Astrocyte (in vitro differentiated cells and primary cell): ENCODE measurements at places on chromosomes 1 and 21. TPM values are rescaled to one million over a fixed set of nuclear protein-coding genes. Genes with fewer than 3 reads are reported as not detected.

DNA sequence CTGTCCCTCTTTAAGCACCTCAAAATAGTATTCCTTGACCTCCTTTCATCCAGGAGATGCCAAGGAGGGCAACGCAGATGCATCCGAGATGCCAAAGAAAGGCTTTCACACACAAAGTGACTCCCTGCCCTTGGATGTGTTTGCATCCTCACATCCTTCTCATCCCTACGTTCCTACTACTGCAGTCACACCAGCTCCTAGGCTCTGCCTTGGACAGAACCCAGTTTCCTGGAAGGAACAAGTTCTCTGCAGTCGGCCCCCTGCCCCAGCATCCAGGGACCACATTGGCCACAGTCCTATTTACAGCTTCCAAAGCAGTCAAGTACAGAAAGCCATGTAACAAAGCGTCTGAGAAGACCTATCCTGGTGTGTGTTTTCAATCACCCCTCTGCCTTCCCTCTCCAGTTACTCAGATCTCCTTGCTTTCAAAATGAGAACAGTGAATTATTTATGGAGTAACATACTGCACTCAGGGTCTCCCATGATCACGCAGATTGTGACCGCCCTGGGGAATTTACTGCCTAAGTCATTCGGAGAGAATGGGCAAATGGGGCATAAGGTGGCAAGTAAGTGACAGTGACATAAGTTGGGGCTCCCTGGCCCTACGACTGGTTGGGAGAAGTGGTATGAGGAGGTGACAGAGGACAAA is 21.8 kb upstream of the SRP9 start:
- DNase-seq = no peak

The OR2M3 gene
- total RNA-seq = not detected in 2 replicates

The TMPRSS3 gene
- not detected in 2 replicates for total RNA-seq

The WDR47 gene
- 32.8 and 34.2 TPM in 2 replicates for total RNA-seq

GRCh38 chr1:245121523-245121922 is 33.3 kb upstream of the KIF26B start:
- no peak for DNase-seq

The SELENBP1 gene
- 7.2 and 7.3 TPM in 2 replicates for total RNA-seq

GRCh38 chr1:201460814-201461644 is 8.0 kb downstream of the PHLDA3 start:
- DNase-seq = peak; percentile 97

The AGBL4 gene
- total RNA-seq = not detected in 2 replicates

The IER5 gene
- total RNA-seq = 23.2 and 28.3 TPM in 2 replicates

The C4BPA gene
- not detected in 2 replicates for total RNA-seq

DNA sequence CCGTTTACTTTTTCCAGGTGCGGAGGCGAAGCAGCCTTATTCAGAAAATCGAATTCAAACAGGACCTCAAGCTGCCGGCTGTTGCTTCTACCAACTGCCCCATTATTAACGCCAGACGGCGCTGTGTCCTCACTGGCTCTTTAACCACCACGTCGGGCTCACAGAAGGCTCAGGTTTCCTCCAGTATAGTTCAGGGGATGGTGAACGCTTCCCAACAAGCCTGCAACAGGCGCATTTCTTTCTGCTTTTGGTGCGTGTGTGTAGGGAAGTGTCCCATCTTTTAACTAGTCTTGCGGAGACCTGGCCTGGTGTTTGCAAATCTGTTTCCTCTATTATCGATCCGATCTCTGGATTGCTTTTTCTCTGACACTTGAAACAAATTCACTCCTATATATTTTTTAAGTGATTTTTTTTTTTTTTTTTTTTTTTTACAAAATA is 791 bp upstream of the STUM start:
- peak; percentile 80 for DNase-seq

GRCh38 chr1:223291796-223292195 is 72.2 kb downstream of the SUSD4 start:
- no peak for DNase-seq

The FALEC gene
- 0.43 TPM in 1 of 2 replicates, not detected in the other for total RNA-seq

- DNase-seq = peak; percentile 10
These were observed at the start of gene PRR9 for GRCh38 chr1:153217212-153217611. Gene PRR9, plus strand, starts transcription at chr1:153217584. Its CDS starts 561 bp downstream, at chr1:153218145.

The NTMT2 gene
- 0.43 TPM in 1 of 2 replicates, not detected in the other for total RNA-seq

The NIT1 gene
- total RNA-seq = 25.6 and 25.9 TPM in 2 replicates

The RGSL1 gene
- total RNA-seq = not detected in 2 replicates

GRCh38 chr1:167197692-167198091 is 23.0 kb upstream of the POU2F1 start:
- no peak for DNase-seq

- DNase-seq = no peak
These were observed 37.4 kb downstream of the PTPRC start for GRCh38 chr1:198676253-198676652.

The CTH gene
- total RNA-seq = 23.7 and 24.8 TPM in 2 replicates

DNA sequence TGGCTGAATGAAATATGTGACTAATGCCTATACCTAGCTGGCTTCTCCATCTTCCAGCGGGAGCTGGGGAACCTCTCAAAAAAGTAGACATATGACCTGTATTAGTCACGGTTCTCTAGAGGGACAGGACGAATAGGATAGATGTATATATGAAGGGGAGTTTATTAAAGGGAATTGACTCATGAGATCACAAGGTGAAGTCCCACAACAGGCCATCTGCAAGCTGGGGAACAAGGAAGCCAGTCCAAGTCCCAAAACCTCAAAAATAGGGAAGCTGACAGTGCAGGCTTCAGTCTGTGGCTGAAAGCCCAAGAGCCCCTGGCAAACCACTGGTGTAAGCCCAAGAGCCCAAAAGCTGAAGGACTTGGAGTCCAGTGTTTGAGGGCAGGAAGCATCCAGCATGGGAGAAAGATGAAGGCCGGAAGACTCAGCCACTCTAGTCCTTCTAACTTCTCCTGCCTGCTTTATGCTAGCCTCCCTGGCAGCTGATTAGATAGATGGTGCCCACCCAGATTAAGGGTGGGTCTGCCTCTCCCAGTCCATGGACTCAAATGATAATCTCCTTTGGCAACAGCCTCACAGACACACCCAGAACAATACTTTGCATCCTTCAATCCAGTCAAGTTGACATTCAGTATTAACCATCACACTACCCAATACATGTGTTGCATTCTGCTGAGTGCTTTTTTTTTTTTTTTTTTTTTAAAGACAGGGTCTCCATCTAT is 19.6 kb downstream of the OLIG1 start:
- DNase-seq = no peak

DNA sequence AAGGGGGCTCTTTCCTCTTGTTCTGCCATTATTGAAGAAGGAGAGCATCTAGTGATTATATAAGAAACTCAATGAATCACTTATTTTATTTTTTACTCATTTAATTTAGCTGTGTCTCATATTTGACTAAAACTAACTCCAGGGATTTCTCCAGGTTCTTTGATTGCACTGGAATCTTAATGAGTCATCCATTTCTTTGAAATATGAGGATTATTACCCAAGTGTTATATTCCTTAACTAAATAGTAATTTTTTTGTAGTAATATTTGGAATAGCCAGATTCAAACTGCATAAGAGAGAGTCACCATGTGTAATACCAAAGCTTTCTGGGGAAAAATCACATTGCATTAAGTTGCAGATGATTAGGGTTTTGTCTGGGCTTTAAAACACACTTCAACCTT is 59.5 kb downstream of the NTMT2 start:
- DNase-seq = no peak

DNA sequence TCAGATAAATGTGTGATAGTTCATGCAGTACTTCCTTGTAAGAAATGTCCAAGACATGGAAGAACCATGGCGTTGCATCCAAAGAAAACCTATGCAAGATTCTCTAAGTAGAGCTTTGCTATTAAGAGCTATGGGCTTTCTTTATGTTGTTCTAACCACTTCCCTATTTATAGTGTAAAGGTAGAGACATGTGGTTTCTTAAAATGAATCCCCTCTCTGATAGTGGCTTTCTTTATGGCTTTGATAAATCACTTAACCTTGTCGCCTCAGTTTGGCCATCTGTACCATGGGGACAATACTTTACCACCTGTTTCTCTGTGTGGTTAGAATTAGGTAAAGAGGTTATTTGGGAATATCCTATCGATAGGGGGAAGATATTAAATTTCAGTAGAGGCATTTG is 305.5 kb downstream of the NFIA start:
- DNase-seq = no peak

- DNase-seq = peak; percentile 66
These were observed 401.1 kb upstream of the LYPLAL1 start for GRCh38 chr1:218772575-218772974.

GRCh38 chr1:118254491-118255425 is 69.7 kb upstream of the SPAG17 start:
- DNase-seq = no peak

DNA sequence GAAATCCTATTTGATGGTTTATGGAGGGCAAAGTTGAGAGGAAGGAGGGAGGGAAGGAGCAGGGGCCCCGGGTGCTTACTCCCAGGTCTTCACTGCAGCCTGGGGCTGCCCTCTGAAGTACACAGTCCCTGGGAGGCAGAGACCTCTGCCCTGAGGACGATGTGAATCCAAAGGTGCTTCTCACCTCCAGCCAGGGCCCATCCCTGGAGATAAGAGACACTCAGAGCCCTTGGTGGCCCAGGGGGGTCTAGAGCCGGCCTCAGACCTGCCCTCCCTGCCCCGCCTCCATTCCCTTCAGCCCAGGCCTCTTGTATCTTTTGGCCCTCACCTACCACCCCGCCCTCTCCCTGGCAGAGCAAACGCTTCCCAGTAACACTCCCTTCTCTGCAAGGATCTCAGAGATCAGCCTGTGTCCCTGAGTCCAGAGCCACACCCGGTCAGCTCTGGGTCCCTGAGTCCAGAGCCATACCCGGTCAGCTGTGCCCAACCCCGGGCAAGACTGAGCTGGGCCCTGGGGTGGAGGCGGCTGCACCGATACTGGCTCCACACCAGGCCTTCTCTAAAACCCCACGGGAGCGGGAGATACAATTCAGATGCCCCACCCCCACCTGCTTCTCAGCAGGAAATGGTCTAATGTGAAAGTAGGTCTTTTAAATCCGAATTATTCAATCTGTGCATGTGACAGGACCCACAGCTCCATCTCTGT is 3.6 kb upstream of the GNB1 start:
- no peak for DNase-seq

The PTGS2 gene
- 2.5 and 4.7 TPM in 2 replicates for total RNA-seq

DNA sequence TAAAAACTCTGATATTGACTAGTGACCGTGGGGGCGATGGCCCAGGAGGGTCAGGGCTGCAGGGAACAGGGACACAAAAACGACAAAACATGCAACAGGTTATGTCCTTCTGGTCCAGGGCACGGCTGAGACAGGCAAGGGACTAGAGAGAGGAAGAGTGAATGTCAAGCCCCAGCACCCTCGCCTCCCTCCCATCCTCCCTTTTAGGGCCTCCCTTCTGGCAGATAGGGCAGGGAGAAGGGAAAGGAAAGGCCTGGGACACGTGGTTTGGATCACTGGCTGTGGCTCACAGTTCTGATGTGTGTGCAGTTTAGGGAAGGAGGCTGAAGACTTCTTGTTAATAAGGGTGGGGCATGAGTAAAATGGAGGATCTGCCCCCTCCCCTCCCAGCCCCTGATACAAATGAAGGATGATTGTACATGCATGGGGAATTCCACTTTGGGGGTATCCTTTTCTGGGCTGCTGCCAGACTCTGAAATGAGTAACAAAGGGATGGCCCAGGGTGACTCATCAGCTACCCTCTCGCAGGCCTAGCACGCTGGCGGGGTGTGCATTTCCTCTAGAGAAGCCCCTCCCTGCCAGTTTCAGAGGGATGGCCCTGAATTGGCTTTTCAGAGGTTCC is 14.2 kb downstream of the CAPN2 start:
- DNase-seq = peak; percentile 93

DNA sequence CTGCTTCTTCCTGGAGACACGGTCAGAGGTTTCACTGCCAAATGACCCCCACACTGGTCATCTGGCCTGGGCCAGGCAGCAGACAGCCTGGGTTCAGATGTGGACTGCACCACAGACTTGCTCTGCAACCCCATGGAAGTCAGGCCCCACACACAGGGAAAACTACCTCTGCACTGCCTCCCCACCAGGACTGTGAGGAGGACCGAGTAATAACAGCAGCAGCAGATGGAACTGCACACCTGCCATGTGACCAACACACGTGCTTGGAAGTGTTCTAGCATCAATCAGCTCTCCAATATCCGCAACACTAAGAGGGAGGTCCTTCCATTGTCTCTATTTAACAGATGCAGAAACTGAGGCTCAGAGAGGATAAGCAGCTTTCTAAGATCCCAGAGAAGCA is 51.4 kb downstream of the SLC9A1 start:
- DNase-seq = no peak

The SPATA6 gene
- 7.4 and 8.2 TPM in 2 replicates for total RNA-seq

- DNase-seq = no peak
These were observed 22.0 kb downstream of the AHCYL1 start for GRCh38 chr1:110006516-110006915.

DNA sequence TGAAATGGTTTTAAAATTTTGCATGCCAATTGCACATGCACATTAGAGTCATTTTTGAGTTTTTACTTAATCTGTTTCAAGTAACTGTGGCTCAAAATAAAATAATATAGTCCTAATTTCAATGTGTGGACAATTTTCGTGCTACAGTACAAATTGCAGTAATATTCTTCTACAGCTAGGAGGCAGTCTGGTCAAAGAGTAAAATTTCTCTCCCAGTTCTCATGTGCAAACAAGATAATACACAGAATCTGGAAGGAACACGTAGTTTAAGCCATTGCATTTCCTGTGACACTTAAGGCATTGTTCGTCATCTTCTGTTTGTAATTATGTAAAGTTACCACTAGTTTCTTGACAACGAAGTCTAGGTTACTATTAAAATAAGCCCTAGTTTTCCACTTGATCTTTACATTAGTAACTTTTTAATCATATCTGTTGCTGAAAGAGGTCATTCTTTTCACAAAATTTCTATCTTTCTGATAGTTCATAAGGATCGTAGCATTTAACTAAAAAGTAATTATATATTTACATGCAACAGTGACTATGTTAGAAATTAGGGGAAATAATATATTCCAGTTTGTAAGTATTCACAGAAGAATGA is 28.9 kb downstream of the ODR4 start:
- DNase-seq = peak; percentile 50

GRCh38 chr21:37273440-37273839 is 6.3 kb upstream of the VPS26C start:
- no peak for DNase-seq

The CHODL gene
- total RNA-seq = 0.36 and 0.38 TPM in 2 replicates

GRCh38 chr1:87723193-87723592 is 394.5 kb downstream of the LMO4 start:
- no peak for DNase-seq
